ENCODE measurements at places on chromosomes 12 and 14.

DNA sequence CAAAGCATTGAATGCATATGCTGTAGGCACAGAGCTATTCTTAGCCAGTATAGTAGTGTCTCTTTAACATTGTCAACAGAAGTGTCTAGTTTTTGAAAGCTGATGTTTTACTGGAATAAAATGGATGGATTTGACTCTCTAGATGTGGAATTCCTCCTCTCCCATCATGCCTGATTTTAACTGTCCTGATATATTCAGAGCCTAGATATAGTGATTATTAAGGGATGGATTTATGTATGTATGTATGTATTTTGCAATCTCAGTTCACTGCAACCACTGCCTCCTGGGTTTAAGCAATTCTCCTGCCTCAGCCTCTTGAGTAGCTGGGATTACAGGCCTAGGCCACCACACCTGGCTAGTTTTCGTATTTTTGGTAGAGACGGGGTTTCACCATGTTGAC lies 144.8 kb upstream of the NAV3 start:
- no peak for DNase-seq

DNA sequence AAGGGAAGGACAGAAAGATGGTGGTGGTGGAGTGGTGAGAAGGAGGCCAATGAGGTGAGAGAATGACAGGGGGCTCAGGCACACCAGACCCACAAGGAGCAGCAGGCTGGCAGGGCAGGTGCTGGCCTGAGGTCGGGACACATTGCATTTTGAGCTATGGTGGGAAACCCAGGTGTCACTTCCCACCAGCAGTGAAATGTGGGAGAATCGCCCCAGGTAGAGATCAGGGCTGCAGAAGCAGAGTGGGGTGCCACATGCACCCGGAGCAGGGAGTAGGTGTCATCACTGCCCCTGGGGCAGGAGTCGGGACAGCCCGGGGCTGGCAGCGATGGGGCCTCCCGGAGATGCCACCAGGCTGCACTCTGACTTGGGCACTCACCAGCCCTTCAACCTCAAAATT lies 315.8 kb downstream of the BCL11B start:
- DNase-seq = no peak

- no peak for DNase-seq
Observed at GRCh38 chr12:49091056-49091835, 3.4 kb downstream of the DHH start.

DNA sequence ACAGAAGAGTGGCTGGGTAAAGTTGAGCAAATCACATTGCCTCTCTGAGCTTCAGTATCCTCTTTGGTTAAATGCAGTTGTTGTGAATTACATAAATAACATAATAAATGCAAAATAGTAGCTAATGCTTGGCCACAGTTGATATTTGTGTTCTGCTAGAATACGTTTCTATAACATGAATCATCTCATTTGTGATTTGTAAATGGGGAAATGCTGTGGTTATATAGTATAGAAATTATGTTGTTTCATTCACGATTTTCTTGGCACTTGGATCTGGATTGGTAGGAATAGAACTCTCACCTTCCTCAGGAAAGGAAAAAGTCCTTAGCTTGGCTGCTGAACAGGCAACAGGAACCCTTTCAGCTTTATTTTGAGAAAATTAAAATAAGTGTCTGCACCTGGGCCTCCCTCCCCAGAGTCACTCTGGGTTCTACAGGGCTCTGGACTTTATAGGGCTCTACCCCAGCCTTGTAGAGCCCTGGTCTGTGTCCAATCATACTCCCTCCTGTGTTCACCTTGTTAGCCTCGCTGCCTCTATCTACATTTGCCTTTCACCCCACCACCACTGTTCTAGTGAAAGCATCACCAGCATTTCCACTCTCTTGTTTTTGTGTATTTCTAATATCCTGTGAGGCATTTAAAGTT lies 107.7 kb upstream of the BCAT1 start:
- no peak for DNase-seq

DNA sequence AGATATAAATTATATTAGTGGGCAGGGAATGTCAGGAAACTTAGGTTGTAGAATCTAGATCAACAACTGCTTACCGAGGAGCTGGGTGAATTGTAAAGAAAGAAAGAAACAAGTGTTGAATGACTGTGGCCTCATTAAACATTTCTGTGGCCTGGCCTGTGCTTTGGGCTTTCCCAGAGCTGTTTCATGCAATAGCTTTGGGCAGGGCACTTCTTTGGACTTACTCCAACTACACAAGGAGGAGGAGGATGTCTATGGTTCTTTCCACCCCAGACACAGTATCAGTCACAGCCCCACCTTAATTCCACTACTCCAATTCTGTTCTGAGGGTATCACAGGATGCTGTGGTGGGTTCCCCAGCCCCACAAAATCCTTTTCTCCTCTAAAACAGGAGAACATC lies 38.0 kb downstream of the DPF3 start:
- no peak for DNase-seq

All from kidney capillary endothelial cell (primary cell).